ENCODE measurements at places on chromosomes 12 and 14. TPM values are rescaled to one million over a fixed set of nuclear protein-coding genes. Genes with fewer than 3 reads are reported as not detected.

PFKM gene
- total RNA-seq, result 34.7 TPM

GPR84 gene
- under 0.01 TPM for total RNA-seq

GOLGA5 gene
- 31.6 TPM for total RNA-seq

SLC22A17 gene
- 0.17 TPM for total RNA-seq

LRRK2 gene
- 0.52 TPM for total RNA-seq

ERP27 gene
- not detected for total RNA-seq

KRT8 gene
- total RNA-seq, result 9.4 TPM

SLC6A15 gene
- 1.0 TPM for total RNA-seq

DIO2 gene
- 0.09 TPM for total RNA-seq

PRB2 gene
- not detected for total RNA-seq

CDKL1 gene
- 136 TPM for total RNA-seq

PTPRB gene
- total RNA-seq, result 124 TPM

TESPA1 gene
- not detected for total RNA-seq
